ENCODE measurements at places on chromosomes 6 and 20.

DNA sequence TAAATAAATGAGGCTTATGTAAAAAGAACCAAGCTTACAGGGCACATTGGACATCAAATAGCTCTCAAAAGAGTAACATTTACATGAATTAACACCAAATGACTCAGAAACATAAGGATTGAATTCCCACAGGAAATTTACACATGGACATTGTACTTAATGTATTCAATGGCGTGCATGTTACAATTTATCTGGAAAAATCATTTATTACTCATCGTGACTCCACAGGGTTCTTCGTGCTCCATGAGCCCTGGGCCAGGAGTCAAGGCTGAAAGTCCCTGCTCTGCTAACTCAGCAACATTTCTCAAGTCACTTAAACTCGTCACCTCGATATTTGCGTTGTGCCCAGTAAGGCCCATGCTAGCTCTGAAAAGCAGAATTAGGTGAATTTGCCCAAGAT is 158.5 kb downstream of the PHACTR1 start:
- peak; percentile 37 for DNase-seq

GRCh38 chr20:4412216-4412615 is 309.5 kb upstream of the PRND start:
- DNase-seq = no peak

DNA sequence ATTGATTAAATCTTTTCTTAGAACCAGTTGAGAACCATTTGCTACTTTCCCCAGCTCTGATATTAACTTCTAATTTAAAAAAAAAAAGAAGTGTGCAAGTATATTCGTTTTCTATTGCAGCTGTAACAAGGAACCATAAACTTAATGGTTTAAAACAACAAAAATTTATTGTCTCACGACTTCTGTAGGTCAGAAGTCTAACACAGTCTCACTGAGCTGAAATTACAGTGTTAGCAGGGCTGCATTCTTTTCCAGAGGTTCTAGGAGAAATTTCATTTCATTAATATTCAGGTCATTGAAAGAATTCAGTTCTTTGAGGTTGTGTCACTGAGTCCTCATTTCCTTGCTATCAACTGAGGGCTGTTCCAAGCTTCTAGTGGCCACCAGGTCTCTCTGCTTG is 213.5 kb upstream of the RNF217 start:
- no peak for DNase-seq

DNA sequence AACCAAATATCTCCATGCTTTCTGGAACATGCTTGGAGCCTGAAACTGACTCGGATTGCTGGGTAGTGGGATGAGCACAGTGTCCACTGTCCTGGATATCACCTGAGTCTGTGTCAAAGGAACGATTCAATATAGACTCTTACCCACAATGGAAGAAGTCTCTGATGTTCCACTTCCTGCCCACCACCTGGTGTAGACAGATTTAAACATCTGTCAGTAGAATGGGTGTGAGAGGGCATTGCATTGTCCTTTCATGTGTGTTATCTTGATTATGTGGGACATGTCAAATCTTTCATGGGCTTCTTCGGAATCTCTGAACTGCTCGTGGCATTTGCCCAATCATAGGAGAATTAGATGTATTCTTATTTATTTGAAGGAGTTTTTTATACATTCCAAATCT is 20.8 kb downstream of the ULBP3 start:
- DNase-seq = no peak

GRCh38 chr20:4233520-4233919 is 218.2 kb upstream of the RNF24 start:
- no peak for DNase-seq

DNA sequence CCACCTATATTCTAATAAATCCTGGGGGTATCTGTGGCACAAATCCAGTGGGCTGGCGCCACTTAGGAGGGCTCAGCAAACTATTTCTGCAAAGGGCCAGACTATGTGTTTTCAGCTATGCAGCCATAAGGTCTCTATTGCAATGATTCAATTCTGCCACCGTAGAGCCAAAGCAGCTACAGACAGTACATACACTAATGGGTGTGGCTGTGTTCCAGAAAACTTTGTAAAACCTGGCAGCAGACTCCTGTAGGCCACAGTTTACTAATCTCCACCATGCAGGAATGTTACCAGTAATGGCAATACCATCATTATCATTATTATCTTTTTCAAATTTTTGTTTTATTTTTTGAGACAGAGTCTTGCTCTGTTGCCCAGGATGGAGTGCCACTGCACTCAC is 65.7 kb downstream of the SULF2 start:
- DNase-seq = no peak

DNA sequence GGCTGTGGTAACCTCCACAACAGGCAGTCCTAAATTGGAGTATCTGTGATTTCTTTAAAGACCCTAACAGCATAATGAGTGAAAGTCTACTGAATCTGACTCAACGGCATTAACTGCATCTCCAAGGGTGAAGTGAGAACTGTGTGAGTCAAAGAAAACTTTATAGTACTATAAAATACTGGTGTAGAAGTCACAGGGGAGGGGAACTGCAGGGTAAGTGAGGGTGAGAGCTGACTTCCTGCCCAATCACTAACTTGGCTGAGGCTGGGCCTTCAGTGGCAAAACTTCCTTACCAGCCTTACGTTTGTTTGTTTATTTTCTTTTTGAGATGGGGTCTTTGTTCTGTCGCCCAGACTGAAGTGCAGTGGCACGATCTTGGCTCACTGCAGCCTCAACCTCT is 109.8 kb downstream of the PTPRK start:
- no peak for DNase-seq

- peak; percentile 83 for DNase-seq
Measured at GRCh38 chr20:16556301-16556700, 16.9 kb downstream of the KIF16B start.

DNA sequence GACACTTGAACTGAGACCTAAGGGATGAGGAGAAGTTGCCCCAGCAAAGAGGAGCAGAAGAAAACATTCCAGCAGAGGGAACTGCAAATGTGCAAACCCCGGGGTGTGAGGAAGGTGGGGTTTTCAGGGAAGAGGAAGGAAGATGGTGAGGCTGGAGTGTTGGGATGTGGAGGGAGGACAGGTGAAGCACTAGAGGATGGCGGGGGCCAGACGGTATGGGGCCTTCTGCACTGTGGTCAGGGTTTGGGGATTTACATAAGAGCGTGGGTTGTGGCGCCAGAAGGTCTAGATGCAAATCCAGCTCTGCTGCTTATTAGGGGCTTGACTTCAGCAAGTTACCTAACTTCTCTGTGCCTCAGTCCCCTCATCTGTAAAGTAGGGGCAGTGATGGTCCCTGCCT is 16.0 kb downstream of the DLGAP4 start:
- DNase-seq = no peak

GRCh38 chr6:114747995-114748625 is 405.3 kb upstream of the HS3ST5 start:
- DNase-seq = peak; percentile 40

DNA sequence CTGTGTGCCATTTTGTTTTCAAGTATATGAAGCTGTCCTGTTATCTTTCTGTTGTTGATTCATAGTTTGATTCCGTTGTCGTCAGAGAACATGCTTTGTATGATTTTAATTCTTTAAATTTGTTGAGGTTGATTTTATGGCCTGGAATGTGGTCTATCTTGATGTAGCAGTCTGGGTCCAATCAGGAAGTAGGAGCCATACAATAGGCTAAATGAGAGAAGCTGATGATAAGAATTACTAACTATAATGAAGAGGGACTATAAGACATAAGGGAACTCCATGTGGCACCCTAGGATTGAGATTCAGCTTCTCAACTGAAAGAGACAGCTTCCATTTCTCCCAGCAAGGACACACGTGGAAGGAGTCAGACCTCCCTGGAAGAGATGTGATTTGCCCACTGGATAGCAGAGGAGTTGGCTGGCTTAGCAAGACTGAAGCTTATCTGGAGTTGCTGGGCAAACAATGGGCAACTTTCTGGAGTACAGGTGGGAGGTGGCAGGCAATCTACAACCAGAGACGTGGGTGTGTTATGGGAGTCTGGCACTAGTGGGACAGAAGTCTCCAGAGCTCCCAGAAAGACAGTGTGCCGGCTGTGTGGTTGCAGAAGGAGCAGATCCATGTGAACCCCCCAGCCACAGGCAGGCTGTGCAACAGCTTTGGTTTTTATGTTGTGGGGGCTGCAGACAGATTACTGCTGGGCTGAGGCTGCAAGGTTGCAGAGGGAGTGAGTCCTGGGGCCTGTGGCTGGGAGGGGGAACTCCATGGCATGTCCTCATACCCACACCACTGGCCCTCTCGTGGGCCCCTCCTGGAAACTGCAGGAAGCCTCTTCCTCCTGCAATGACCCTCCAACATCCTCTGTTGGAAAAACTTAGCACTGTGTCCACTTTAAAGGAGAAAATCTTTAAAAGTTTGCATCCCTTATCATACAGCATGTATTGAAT is 7.1 kb downstream of the ZNF831 start:
- DNase-seq = no peak

GRCh38 chr6:149749594-149750135 is at the start of gene PCMT1:
TSS of gene PCMT1 (plus strand) at chr6:149749741. CDS start at chr6:149749902, 161 bp downstream.
- DNase-seq = peak; percentile 64

DNA sequence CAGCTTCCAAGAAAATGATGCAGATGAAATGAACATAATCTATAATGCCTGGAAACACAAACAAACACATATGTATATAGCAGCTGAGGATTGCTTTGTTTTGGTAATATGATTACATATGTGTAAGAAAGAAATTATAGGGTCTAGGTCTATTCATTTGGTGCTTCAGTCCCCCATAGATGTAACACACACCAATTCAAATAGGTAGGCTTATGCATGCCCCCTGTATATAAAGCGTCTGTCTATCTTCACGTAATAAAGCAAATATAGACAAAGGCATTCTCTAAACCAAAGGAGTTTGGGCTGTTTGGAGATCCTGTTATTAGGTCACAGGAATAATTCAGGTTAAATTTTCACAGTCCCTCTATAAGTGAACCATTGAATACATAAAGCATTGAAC is 270.4 kb upstream of the SGK1 start:
- no peak for DNase-seq

DNA sequence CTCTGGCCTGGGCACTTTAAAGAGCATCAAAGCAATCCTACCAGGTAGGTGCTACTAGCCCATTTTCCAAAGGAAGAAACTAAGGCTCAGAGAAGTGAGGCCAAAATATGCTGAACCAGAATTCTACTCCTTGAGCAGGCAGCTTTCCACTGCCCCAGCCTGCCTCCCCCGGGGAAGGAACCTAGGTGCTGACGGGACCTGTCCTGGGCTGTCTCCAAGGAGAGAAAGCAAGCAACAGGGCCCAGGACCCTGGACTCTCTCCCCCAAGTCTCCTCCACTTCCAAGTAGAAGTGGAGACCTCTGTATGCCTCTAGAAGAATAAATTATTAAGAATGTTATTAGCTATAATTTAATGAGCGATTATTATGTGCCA is 159.5 kb downstream of the MRPL14 start:
- DNase-seq = no peak

DNA sequence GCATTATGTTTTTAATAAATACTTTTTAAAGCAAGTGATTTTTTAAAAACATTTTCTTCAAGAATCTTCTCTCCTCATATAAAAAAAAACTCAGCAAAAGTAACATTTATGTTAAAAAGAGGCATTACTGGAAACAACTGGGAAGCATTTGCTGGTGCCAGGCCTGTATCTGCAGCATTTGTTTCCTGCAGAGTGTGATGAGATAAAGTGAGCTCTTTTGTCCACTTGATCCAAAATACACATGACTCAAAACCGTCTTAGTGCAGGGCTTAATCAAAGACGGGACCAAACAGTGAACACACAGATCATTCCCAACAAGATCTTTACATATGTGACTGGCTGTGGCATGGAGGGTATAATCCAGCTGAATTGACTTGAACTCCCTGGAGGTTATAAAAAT is 28.3 kb upstream of the RIPPLY2 start:
- DNase-seq = no peak

DNA sequence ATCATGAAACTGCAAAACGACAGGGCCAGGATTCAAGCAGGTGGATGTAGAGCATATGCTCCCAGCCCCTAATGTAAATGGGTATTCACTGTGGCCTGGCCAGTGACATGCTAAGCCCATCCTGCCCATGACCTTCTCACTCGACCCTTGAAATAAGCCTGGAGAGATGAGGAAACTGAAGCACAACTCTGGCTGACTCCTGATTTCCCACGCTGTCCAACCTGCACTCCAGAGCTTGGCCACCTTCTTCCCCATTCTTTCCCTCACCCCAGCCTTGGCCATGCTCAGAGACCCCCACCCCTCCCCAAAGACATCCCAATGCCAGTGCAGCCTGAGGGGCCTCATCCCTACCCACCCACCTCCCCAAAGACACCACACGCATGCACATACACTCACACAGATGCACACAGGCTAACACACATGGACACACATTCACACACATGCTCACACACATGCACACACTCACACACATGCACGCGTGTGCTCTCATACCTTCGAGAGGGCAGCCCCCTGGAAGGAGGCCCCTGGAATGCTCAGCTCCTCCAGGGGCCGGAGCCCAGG is 12.4 kb downstream of the TFEB start:
- DNase-seq = no peak

- no peak for DNase-seq
Measured at GRCh38 chr6:88763160-88763559, 200.3 kb downstream of the RNGTT start.

DNA sequence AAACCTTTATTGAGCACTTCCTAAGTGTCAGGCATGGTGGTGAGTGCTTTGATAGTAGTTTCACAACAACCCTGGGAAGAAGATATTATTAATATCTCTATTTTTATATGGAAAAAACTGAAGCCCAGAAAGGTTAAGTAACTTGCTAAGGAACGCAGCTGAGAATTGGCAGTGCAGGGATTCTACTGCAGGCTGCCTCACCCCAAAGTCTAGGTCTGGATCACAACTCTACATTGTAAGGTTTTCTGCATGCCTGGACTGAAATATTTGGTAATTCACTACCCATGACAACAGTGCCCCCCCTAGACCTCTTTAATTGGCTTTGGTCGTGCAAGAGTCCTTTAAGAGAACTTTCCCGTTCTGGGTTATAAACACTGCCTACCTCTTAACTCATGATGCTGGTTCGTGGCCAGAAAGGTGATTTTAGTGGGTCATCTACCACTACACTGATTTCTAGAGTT is 67.1 kb upstream of the KCNQ5 start:
- DNase-seq = no peak

- DNase-seq = peak; percentile 68
Measured at GRCh38 chr6:112640891-112641290, 293.8 kb downstream of the RFPL4B start.
